PC-9 (cell line): ENCODE measurements at places on chromosomes 5 and 9. TPM values are rescaled to one million over a fixed set of nuclear protein-coding genes. Genes with fewer than 3 reads are reported as not detected.

GRCh38 chr5:134561871-134562296 is 36.4 kb downstream of the JADE2 start:
- no peak for DNase-seq
- H3K4me1 ChIP-seq, result no peaks in the 10 kb centered on the region
- no peak overlapping the region for H3K27ac ChIP-seq
- H3K4me3 ChIP-seq, result no peak overlapping the region
- no peaks in the 10 kb centered on the region for H3K27me3 ChIP-seq
- peaks cover 15% of the 10 kb centered on the region for H3K36me3 ChIP-seq

- peak; percentile 52 for DNase-seq
- H3K4me1 ChIP-seq, result peaks cover 27% of the 10 kb centered on the region
- no peak overlapping the region for H3K4me3 ChIP-seq
- no peaks in the 10 kb centered on the region for H3K36me3 ChIP-seq
Measured at GRCh38 chr5:55868846-55869245, 17.7 kb downstream of the IL31RA start.

DNA sequence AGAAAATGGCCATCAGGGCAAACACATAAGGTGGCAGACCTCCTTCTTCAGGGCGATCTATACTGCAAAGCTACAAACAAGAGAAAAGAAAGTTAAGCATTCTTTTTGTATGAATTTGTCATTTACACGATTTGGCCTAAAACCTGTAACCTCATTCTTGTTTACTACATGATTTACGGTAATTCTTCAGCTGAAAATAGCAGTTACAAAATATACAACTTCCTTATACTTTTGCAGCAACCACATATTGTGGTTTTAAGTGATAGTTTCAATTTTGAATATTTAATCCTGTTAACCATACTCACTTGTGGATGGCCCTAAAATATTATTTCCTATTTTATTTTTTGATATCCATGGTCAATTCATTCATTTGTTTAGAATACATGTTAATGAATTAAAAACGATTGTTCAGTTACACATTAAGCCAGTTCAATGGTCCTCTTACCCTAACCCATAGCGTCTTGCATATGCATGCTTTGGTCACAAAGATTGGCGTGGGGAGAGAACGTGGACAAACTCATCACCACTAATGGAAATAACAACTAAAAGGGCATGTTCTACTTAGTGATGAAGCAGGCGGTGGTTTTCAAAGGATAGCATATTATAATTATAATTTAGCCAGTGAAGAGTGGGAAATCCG is 16.6 kb downstream of the TUT7 start:
- no peak overlapping the region for H3K27ac ChIP-seq
- no peaks in the 10 kb centered on the region for H3K27me3 ChIP-seq
- no peak overlapping the region for H3K4me3 ChIP-seq
- peaks cover 19% of the 10 kb centered on the region for H3K4me1 ChIP-seq
- DNase-seq, result no peak

DNA sequence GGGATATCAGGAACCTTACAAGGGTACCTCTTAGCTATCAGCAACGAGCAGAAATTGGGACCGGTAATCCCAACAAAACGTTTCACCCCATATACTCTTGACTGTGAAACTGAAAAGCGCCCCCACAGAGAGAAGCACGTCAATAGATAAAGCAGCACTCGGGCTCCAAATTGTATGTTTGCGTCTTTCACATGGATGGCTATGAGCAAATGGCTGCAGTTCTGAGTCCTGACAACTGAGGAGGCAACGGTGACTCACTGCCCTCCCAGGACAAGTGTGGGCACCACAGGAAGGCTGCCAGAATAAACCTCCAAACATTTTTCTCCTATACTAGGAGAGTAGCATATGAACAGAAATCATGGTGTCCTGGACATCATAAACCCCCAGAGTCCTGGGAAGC is 36.6 kb downstream of the SEMA4D start:
- H3K4me1 ChIP-seq, result peaks cover 6% of the 10 kb centered on the region; the same call in 1 of the 2 replicates
- no peaks in the 10 kb centered on the region for H3K36me3 ChIP-seq
- H3K4me3 ChIP-seq, result no peak overlapping the region

DNA sequence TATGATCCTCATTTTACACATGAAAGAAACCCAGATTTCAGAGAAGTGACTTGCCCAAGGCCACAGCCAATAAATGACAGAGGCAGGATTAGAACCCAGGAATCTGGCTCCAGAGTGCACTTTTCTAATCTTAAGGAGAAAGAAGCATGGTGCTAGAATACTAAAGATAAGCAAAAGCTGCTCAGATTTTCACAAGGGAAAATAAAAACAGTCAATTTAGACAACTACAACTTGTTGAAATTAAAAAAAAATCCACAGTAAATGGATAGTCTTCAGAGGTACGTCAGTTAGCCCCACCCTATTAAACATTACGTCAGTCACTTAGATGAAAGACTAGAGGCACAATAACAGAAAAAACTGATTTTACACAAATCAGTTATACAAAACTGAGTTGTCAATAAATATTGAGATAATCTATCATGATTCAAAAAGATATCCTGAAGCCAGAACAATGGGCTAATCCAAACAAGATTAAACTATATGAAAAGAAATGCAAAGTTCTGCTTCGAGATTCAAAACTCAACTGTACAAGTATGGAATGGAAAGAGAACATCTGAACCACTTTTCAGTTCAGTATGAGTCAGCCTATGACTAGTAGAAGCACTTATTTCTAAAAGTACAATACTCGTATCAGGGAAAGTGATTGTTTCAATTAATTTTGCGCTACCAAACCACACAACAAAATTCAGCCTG is 9.3 kb downstream of the TMEM245 start:
- no peaks in the 10 kb centered on the region for H3K27me3 ChIP-seq
- H3K27ac ChIP-seq, result peak overlapping the region; percentile 73
- peaks cover 78% of the 10 kb centered on the region for H3K4me1 ChIP-seq
- DNase-seq, result no peak
- H3K36me3 ChIP-seq, result peaks cover 9% of the 10 kb centered on the region; the same call in 1 of the 2 replicates
- 0 out of 2 replicates have a peak overlapping the region, but pooled peaks have one; percentile 15 for H3K4me3 ChIP-seq

DNA sequence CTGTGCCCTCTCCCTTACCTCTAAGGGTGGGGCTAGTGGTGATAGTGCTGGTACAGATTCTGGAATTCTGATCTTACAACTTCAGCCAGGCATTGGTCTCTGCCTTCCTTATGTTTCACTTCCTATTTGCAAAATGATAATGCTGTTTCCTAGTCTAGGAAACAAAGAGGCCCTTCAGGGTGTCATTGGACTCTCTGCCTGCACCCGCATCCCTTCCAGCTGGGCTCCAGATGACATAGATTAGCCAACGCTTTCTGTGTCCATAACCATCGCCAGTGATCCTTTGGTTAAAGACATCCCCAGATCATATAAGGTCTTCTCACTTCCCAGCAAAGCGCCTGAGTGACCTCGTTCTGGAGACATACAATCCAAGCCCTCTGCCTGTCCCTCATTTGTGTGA is 180.7 kb downstream of the ERCC6L2 start:
- no peak for DNase-seq
- H3K36me3 ChIP-seq, result no peaks in the 10 kb centered on the region
- H3K27ac ChIP-seq, result no peak overlapping the region
- peaks cover 52% of the 10 kb centered on the region for H3K27me3 ChIP-seq
- no peak overlapping the region for H3K4me3 ChIP-seq

GRCh38 chr9:118533850-118534249 is 829.6 kb downstream of the TLR4 start:
- no peak for DNase-seq
- H3K27me3 ChIP-seq, result no peaks in the 10 kb centered on the region
- H3K36me3 ChIP-seq, result no peaks in the 10 kb centered on the region
- H3K4me1 ChIP-seq, result no peaks in the 10 kb centered on the region

DNA sequence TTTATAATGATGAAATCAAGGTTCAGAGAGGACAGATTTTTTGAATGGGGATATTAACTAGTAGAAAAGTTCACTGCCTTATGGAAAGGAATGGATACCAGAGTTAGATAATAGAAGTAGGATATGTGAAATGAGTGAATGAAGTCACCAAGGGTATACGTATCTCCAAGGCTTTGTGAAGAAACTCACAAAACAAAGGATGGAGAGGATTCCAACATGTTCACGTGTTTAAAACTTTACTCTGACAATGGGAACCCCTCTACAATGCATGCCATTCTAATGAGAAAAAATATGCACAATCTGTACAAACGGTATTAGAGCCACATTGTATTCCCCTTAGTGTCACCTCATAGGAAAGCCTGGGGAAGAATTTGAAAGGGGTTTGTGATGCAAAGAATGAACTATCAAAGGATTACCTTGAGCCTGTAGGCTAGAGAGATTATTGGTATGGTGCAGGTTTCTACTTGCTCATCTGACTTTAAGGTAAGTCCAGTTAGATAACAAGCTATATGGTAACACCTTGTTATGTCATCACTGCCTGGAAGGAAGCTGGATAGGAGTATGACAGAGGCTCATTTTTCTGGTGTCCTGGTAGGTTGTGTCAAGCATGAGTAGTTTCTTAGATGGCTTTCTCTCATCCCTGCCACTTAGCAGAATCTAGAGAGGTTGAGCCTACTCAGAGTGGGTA is 250.3 kb upstream of the SEMA6A start:
- no peak for DNase-seq
- no peak overlapping the region for H3K27ac ChIP-seq
- peaks cover 4% of the 10 kb centered on the region; the same call in 1 of the 2 replicates for H3K27me3 ChIP-seq
- no peaks in the 10 kb centered on the region for H3K36me3 ChIP-seq
- H3K4me1 ChIP-seq, result no peaks in the 10 kb centered on the region

GRCh38 chr5:106940986-106941385 is 729.8 kb downstream of the EFNA5 start:
- H3K4me3 ChIP-seq, result no peak overlapping the region
- no peaks in the 10 kb centered on the region for H3K27me3 ChIP-seq
- H3K27ac ChIP-seq, result no peak overlapping the region
- H3K36me3 ChIP-seq, result no peaks in the 10 kb centered on the region
- 0 out of 2 replicates have a peak, but pooled peaks cover 7% of the 10 kb centered on the region for H3K4me1 ChIP-seq

DNA sequence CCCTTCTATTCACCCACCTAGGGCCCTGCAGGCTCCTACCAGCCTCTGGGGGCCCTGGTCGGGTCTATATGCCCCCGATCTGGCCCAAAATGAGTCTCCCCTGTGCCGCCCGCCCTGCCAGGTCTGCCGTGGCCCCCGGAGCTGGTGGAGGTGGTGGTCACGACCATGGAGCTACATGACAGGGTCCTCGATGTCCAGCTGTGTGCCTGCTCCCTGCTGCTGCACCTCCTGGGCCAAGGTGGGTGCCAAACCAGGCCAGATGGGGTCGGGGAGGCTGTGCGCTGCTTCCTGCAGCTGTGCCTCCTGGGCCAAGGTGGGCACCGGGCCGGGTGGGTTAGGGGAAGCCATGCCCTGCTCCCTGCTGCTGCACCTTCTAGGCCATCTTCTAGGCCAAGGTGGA is 17.5 kb downstream of the REXO4 start:
- no peak for DNase-seq
- H3K27ac ChIP-seq, result no peak overlapping the region
- peaks cover 24% of the 10 kb centered on the region for H3K27me3 ChIP-seq
- H3K4me1 ChIP-seq, result no peaks in the 10 kb centered on the region
- H3K36me3 ChIP-seq, result no peaks in the 10 kb centered on the region
- H3K4me3 ChIP-seq, result no peak overlapping the region

GRCh38 chr5:179452356-179453230 is 97.8 kb upstream of the RUFY1 start:
- H3K27ac ChIP-seq, result no peak overlapping the region
- H3K4me3 ChIP-seq, result no peak overlapping the region
- no peaks in the 10 kb centered on the region for H3K4me1 ChIP-seq
- no peaks in the 10 kb centered on the region for H3K36me3 ChIP-seq
- peaks cover 65% of the 10 kb centered on the region for H3K27me3 ChIP-seq

DNA sequence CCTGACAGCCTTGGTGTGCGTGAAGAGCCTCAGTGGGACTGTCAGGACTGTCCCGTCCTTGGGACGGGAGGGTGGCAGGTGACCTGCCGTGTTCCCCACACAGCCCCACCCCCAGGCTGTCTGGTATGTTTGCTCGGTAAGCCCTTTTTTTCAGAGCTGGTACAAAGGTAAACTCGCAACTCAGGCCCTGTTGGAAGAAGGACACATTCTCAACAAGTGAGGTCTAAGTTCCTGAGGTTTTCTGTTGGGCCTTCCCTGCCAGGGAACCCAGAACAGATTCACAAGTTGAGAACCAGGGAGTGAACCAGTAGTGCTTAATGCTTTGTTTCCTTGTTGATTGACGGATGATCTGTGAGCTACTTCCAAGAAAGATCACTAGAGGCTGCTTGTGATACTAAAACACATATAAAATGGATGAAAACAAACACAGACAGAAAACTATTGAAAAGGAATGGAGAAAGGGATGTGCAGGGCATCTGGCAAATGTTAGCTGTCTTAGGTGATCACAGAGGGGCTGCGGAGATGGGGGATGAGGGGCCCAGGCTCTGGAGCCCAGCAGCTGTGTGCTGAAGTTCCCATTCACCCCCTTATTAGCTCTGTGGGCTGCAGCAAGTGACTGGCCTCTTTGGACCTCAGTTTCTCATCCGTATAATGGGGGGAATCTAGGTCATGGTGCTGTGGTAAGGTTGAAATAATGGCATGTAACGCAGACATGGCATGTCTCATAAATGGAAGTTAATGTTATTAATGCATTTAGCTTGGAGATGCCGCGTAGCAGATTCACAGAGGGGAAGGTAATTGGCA is 2.7 kb downstream of the NDST1 start:
- no peaks in the 10 kb centered on the region for H3K36me3 ChIP-seq
- DNase-seq, result no peak
- peaks cover 39% of the 10 kb centered on the region for H3K4me1 ChIP-seq
- H3K4me3 ChIP-seq, result no peak overlapping the region
- no peak overlapping the region for H3K27ac ChIP-seq

DNA sequence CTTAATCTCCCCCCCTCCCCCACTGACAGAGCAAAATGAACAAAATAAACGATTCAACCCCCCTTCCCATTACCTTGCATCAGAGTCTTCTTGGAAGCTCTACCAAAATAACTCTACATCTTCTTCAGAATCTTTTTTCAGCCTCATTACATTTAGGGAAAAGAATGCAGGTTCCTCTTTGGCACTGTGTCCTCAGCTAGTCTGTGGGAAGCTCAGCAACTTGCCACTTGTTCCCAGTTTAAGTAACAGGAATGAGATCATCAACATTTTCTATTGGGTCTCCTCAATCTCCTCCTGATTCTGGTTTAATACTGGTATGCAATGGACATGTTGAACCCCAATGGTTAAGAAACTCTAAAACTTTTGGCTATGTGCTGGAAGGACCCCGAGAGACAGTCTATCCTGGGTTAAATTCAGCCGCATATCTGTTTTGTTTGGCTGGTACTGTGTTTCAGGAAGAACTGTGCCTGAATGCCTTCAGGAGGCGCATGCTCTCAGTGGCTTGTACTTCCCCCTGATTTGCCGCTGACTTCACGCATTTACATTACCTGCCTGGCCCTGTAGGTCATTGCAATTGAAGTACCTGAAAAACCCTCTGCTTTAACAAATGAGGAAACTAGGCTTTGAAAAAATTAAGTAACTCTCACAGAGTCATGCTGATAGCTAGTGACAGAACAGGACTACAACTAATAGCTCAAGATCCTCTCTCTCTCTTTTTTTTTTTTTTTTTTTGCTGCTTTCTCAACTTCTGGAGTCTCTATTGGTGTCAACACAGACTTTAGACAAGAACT is 78.1 kb upstream of the HMHB1 start:
- no peaks in the 10 kb centered on the region for H3K27me3 ChIP-seq
- no peak overlapping the region for H3K27ac ChIP-seq
- no peak overlapping the region for H3K4me3 ChIP-seq

The CTNND2 gene
- not detected in 2 replicates for total RNA-seq

The PCDHGA8 gene
- total RNA-seq, result not detected in 2 replicates
